Activated T-helper 2 cell treated with anti-CD3 and anti-CD28 coated beads, Interferon-gamma antibody, Interleukin-2, Interleukin-4, amounts not matched to agents 10 μg/mL and 5 μg/mL and 100 μg/mL, durations not matched to agents 14 hours and 24 hours and 36 hours (primary cell): ENCODE measurements at places on chromosomes 4 and X. TPM values are rescaled to one million over a fixed set of nuclear protein-coding genes. Genes with fewer than 3 reads are reported as not detected.

Gene PCDH7
- not detected in 2 replicates for total RNA-seq

Gene FOXP3
- total RNA-seq, result 28.9 and 29.4 TPM in 2 replicates

Gene VSIG1
- 0.34 TPM in 1 of 2 replicates, not detected in the other for total RNA-seq

Gene CXCL6
- total RNA-seq, result not detected in 2 replicates
